ENCODE measurements at places on chromosomes 11 and 22.

GRCh38 chr22:22745225-22746060 is 101.0 kb downstream of the GGTLC2 start:
- DNase-seq: peak; percentile 60

GRCh38 chr11:116261606-116262005 is 511.2 kb downstream of the BUD13 start:
- DNase-seq: no peak

DNA sequence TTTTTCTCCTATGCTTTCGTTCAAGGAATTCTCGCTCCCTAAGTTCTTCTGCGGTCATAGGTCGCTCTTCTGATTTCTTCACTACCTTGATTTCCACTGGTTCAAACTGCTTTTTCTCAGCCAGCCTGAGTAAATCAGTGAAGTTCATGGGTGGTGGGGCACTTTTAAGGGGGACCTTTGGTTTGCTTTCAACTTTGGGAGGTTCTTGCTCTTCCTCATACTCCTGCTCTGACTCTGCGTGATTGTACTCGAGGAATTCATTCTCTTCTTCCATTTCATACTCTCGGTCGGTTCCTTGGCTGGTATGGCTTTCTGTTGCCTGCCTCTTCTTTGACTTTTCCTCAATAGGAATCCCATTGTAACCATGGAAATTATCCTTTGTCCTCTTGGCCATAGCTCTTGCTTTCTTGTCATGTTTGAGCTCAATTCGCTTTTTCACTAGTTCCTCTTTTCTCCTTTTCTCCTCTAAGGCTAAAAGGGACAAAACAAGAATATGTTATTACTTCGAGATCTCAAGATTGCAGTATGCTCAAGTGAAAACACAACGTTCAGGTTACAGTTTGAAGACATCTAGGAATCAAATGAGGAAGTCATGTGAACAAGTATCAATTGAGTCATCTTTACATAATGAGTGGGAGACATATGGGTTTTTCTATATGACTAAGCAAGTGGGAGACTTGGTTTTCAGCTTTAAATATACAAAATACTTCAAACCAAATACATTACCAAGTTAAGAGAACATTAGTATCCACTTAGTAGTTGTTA is 16.2 kb downstream of the MISFA start:
- DNase-seq: no peak

DNA sequence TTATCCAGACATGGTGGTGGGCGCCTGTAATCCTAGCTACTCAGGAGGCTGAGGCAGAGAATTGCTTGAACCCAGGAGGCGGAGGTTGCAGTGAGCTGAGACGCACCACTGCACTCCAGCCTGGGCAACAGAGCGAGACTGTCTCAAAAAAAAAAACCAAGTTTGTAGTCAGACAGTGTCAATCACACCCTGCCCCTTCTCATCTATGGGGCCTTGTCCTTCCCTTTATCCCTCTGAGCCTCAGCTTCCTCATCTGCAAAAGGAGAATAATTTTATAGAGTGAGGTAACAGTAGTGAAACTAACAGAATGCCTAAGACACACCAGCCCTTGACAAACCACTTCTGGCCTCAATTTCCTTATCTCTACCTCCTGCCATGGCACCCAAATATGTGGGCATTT is 10.7 kb downstream of the BCL9L start:
- no peak for DNase-seq

DNA sequence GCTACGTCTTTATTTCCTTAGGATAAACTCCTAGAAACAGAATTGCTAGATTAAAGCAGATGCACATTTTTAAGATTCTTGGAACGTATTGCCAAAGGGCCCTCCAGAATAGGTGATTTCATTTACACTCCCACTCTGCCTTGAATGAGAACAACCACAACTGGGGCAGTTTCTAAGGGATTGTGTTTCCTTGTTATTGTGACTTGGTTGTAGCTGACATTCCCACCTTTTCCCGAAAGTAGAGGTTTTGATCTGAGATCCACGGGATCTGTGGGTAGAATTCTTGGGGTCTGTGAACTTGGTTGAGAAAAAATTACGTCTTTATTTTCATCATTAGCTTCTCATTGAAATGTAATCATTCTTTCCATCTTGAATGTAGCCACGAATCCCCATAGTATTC is 21.5 kb downstream of the LRRC32 start:
- DNase-seq: no peak

DNA sequence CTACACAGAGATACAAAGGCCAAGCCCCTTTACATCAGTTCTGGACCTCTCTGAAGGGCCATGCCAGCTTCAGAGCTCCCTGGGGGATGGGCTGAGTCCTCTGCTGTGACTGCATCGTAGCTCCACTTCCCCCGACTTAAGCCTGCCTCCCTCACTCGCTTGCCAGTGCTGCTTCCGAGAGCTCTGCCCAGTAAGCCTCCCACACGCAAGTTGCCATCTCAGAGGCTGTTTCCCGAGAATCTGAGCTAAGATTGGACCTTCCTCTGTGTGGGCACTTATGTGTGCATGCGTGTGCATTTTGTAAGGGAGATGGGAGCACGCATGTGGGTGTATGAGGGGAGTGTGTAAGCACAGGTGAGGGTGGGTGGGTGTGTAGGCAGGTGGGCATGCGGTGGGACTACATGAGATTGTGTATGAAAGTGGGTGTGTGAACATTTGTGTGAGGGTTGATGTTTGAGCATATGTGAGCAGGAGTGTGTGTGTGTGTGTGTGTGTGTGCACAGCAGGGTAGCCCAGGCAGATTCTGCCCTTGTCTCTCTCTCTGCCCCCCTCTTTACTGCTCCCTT is 163.0 kb upstream of the SYT13 start:
- no peak for DNase-seq

DNA sequence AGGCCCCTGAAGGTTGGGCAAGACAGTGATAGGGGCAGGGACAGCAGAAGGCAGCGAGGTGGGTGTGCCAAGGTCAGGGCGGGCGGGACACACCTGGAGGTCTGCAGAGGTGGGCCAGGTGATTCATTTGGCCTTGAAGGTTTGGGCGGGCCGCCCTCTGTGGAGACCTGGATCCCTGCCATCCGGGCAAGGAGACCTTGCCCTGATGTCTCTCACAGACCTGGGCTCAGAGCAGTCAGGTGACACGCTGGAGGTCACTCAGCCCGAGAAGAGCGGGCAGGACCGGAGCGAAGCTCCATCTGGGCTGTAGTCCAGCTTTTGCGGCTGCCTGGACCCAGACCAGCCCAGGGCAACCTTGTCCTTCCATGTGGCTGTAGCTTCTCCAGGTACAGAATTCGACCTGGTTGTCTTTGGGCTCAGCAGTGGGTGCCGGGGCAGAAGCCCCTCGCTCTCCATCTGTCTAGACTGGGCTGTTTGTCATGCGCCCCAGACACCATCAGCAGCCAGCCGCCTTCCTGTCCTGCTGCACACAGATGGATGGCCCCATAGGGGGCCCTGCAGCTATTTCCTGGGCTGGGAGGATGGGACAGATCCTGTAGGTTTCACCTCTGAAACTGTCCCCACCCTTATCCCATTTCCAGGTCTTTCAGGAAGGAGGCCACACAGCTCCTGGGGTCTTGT is 3.1 kb downstream of the MRGPRG start:
- no peak for DNase-seq

DNA sequence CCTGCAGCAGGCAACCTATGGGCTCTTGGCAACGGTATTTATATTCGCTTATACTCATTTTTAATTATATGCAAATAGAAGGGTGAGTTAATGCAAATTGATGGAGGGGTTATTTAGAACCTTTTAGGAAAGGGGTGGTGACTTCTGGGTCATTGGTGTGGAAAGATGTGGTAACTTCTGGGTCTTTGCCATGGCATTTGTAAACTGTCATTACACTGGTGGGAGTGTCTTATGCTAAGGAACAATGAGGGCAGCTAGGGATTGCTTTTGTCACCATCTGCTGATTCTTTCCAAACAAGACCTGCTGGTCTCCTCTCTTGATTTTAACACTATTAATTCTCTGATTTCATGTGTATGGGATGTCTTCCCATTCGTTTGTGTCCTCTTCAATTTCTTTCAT is 11.7 kb upstream of the KAT5 start:
- DNase-seq: no peak

GRCh38 chr11:33899400-33900037 is 7.6 kb upstream of the LMO2 start:
- no peak for DNase-seq

DNA sequence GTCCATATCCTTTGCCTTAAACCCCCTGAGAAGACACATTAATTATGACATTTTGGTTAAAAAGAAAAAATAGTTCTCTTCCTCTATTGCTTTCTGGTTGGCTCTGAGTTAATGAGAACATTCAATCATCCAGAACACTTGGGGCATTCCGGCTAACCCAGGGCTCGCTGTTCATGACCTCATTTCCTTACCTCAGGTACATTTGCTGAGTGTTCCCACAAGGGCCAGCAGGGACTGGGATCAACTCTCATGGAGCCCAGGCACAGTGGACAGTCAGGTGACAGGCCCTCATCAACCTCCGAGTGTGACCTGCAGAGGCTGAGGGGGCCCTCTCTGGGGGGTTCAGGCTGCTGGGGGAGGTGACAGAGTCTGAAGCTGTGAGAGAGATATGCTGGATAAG is 98.9 kb downstream of the MYO18B start:
- no peak for DNase-seq

- DNase-seq: no peak
These were observed 9.8 kb downstream of the SLC22A6 start for GRCh38 chr11:62974848-62975522.

- no peak for DNase-seq
These were observed 11.1 kb downstream of the CCKBR start for GRCh38 chr11:6270584-6271246.

DNA sequence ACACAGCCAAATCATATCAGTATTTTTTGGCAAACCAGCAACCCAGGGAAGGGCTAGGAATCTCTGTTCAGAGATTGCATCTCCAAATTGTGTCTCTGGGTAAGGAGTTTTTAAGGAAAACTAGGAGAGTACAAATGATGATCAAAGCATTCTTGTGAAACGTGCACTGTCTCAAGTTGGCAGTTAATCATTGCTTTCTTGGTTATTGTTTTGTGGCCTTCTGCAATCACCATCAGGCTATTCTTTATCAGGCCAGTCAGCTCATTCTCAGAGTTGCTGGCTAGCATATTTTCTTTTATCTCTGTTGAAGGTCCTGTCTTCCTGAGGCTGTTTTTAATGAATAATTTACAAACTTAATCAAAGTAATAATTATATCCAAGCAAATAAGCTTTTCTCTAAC is 129.1 kb upstream of the CCDC179 start:
- DNase-seq: no peak

- DNase-seq: no peak
These were observed 63.1 kb downstream of the DHCR7 start for GRCh38 chr11:71385091-71385490.

GRCh38 chr11:3154001-3154599 is 11.0 kb downstream of the OSBPL5 start:
- DNase-seq: no peak

GRCh38 chr11:108198833-108199232 is 23.6 kb downstream of the NPAT start:
- no peak for DNase-seq

DNA sequence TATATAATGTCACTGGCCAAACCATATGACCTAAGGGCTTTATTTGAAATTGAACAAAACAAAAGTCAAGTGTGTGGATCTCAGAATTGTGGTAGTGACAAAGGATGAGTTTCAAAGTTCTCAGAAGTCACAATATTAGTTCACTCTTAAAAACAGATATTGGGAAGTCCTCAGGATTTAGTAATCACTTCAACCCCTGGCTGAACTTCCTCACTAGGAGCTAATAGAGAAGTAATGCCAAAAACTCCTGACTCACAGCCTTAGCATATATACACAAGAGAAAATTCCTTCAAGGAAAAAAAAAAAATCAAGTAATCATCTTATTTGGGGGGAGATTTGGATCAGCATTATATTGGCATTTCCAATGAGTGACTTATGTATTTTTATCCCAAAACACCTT is 75.6 kb upstream of the APOA1 start:
- no peak for DNase-seq

GRCh38 chr11:57618438-57618837 is 21.0 kb downstream of the SERPING1 start:
- DNase-seq: no peak
